ENCODE measurements at places on chromosomes 5 and 9. TPM values are rescaled to one million over a fixed set of nuclear protein-coding genes. Genes with fewer than 3 reads are reported as not detected.

GRCh38 chr9:6106711-6107339 lies 91.4 kb upstream of the RANBP6 start:
- DNase-seq: no peak

Gene C1QTNF2
- not detected for total RNA-seq

DNA sequence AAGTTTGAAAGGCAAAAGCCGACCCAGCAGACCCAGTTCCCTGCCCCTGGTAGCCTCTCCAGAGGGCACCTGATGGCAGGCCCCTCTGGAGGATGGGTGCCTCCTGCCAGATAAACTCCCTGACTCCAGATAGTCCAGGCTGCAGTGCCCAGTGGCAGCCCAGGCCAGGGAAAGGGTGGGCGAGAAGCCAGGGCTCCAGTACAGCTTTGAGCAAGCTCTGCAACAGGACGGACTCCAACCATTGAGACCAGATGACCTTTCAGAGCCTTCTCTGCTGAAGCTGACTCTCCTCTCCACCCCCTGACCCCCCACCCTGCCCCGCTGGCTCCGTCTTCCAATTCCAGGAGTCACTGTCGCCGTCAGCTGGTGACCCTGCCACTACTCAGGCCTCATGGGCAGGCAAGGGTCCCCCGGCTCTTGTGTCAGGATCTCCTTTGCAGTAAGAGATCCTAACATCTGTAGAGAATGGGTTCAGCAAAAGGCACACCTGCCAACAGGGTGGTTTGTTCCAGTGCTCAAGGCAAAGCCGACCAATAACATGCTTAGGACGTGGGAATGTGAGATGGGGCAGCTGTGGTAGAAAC lies 15.5 kb upstream of the FCN1 start:
- no peak for DNase-seq

GRCh38 chr9:130054325-130054786 lies 650 bp downstream of the GPR107 start:
- no peak for DNase-seq

Gene SLC45A2
- total RNA-seq: not detected

- no peak for DNase-seq
Measured at GRCh38 chr5:171483551-171484135, 64.2 kb downstream of the FGF18 start.

Gene HIGD2A
- total RNA-seq: 102 TPM
